ENCODE measurements at places on chromosomes 7 and 10. TPM values are rescaled to one million over a fixed set of nuclear protein-coding genes. Genes with fewer than 3 reads are reported as not detected.

Gene IFIT5
- 7.3 TPM for total RNA-seq

Gene MALSU1
- 89.4 TPM for total RNA-seq

Gene TAS2R3
- not detected for total RNA-seq

Gene C10orf95
- total RNA-seq, result 0.34 TPM

Gene RAB19
- total RNA-seq, result not detected

Gene FAM25C
- 4.7 TPM for total RNA-seq

Gene MSMB
- not detected for total RNA-seq

Gene HOGA1
- total RNA-seq, result 0.91 TPM

Gene PHKG1
- 0.41 TPM for total RNA-seq

Gene CNTNAP2
- total RNA-seq, result 0.03 TPM

Gene LEP
- not detected for total RNA-seq

Gene GIMAP1
- not detected for total RNA-seq

Gene SSMEM1
- total RNA-seq, result not detected

Gene TMEM196
- not detected for total RNA-seq

Gene TMEM184A
- total RNA-seq, result 8.7 TPM

Gene EBF3
- total RNA-seq, result 0.19 TPM

Gene HOXA13
- total RNA-seq, result 1.9 TPM

Gene ITPRIP
- 73.2 TPM for total RNA-seq

Gene TMEM178B
- total RNA-seq, result 1.3 TPM

Gene C10orf67
- total RNA-seq, result 0.10 TPM

Gene PON1
- total RNA-seq, result 0.34 TPM

Gene AEBP1
- not detected for total RNA-seq
